COR-L47 (cell line): ENCODE measurements at places on chromosomes 7 and 10.

- no peak for DNase-seq
Observed at GRCh38 chr7:32539366-32539765, 44.1 kb downstream of the AVL9 start.

DNA sequence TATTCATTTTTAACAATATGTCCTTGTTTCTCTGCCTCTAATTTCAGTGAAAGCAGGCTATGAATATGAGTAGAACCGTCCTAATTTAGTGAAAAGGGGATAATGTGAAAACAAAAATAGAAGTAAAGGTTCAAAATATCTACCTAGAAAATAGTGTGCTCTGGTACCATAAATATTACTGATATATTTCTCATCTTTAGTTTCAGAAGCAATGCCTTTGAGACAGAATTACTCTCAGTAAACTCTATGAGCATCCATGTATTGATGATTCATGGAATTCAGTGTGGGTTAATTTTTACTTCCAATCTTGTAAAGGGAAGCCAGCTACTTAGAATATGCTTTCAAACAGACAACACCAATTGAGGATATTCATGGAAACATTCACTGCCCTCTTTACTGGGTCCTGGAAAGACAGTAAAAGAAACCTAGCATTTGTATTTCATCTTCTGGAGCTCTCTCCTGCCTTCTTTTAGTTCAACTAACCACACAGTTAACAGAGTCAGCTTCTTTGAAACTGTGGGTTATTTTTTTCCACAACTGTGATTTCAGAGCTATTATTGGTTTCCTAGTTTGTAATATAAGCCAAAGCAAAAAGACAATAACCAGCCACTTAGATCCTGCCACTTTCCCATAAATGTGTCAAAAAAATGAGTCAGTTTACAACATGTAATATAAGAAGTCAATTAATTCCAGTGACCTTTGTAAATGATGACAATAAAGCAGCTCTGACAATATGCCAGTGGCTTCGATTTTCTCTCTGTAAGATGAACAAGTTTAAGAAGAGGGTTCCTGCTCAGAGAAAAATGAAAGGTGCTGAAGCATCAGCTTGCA, 1.7 kb downstream of the LRRN3 start:
- peak; percentile 5 for DNase-seq

- DNase-seq: no peak
Observed at GRCh38 chr10:112815269-112816032, 134.6 kb upstream of the TCF7L2 start.

DNA sequence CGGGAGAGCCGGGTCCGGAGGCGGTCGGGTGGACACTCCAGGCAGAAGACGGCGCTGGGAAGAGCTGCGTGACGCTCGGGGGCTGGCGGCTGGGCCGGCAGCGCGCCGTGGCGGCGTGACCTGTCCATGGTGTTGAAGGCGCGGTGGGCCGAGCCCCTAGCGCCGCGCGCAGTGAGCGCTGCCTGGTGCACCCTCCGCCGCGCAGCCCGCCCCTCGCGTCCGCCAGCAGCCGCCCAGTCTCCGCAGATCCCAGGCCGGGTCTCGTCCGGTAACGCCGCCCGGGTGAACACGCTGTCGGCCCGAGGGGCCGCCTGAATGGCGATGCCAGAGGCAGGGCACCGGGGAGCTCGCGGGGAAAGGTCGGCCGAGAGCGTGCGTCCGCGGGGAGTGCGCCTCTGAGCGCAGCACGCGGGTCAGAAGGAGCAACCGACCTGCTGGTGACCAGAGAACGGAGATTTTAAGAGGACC, 657 bp upstream of the TMEM178B start:
- peak; percentile 11 for DNase-seq

- no peak for DNase-seq
Observed at GRCh38 chr7:13320333-13320732, 632.9 kb downstream of the ARL4A start.

DNA sequence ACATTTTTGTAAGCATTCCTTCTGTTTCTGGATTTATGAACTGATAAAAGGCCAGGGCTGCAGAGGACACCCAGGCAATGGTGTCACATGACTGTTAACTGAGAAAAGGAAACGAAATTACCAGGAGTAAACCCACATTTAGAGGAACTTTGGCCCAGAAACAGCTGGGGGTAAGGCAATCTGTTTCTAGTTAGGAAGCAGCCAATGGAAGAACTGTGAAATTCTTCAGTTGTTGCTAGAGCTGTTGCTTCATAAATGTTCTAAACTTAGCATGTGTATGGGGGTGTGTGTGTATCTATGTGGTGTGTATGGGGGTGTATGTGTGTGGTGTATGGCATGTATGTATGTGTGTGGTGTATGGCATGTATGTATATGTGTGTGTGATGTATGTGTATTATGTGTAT, 11.8 kb upstream of the PDCD4 start:
- no peak for DNase-seq

- no peak for DNase-seq
Observed at GRCh38 chr10:28796606-28797512, 119.5 kb downstream of the BAMBI start.

DNA sequence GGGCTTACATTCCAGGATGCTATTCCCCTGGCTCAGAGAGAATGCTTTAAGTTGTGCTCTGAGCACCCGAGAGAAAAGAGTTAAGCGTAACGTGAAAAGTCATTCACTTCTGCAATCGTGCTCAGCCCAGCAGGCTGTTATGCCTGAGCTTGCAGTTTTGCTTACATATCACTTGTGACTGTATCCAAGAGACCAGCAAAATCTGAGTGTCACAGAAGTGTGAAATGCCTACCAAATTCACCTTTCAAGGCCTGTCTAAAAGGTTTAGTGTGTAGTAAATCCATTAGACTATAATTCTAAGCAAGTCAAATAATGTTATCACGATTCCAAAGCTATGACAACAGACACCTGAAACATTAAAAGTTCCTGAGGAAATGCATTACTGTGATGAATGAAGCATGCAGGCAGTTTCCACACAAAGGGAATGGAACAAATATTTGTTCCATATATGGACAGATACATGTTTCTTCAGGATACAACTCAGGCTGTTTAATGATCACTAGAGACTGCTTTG, 20.1 kb downstream of the ITGB1 start:
- no peak for DNase-seq

DNA sequence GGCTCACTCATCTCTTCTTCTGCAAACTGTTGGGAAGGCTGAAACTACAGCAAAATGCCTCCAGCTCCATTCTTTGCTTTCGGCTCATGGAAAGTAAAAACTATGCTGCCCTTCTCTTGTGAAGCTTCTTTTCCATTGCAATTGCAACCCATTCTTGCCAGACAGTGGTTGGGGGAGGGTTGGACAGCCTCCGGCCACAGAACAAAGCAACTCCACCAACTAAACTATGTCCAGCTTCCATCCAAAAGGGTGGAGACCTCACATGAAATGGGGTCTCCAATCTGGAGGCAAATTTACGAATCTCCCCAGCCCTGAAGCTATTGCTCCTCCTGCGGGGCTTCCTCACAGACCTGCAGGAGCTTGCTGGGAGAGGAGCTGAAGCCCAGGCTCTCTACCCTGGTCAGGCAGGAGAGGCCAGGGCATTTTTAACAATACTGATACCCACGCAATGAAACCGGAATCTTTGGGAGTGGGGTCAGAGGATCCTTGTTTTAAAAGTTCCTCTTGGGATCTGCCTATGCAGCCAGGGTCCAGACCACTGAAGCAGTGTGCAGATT, 549 bp downstream of the GPNMB start:
- DNase-seq: no peak

- no peak for DNase-seq
Observed at GRCh38 chr7:88457320-88457719, 150.6 kb upstream of the STEAP4 start.

DNA sequence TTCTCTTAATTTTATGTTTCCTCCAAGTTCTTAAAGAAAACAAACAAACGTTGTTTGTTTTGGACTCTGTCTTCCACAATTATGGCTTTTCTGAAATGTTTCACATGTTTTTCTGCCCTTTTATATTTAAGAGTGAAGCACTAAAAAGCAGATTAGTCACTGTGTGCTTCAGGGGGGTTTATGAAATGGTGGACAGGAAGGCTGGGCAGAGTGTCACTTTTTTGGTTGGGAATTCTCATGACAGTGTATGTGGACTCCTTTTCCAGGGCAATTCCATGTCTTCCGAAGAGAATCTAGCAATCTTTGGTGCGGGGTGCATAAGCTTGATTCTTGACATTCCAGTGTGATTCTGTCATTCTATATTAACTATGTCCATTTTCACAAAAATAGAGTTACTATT, 669.4 kb downstream of the PARD3 start:
- DNase-seq: no peak

DNA sequence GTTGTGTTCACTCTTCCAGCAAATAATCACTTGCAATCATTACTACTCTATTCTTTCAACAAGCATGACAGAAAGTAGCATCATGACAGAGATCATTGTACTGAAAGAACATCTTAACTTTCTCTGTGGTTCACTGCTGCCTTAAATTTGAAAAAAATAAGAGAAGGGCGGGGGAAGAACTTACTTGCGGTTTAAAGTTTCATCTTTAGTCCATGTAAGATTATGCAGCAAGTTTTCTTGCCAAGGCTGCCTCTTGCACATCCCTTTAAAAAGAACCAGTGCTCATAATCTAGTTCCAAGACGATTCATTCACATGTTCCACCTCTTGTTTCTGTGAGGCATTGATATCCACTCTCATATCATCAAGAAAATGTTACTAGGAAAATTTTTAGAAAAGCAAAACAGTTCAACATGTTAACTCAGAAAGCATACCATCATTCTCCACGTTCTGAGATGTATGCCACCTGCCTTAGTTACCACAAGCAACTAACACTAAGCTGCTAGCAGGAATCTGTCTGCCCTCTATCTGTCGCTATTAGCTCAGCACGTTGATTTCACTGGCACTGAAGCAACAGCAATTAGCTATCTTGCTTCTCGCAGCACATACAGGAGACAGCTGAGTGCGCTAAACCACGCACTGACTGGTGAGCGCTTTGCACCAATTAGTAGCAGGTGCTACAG, at the start of gene PCDH15:
PCDH15 (minus strand) TSS at position 491 of the 681 bp plus-strand sequence. CDS start 136,969 bp downstream, outside the sequence.
- peak; percentile 92 for DNase-seq

GRCh38 chr7:51366930-51367613, 50.5 kb upstream of the COBL start:
- DNase-seq: peak; percentile 43

- no peak for DNase-seq
Observed at GRCh38 chr7:66237906-66238772, 33.0 kb downstream of the TPST1 start.

DNA sequence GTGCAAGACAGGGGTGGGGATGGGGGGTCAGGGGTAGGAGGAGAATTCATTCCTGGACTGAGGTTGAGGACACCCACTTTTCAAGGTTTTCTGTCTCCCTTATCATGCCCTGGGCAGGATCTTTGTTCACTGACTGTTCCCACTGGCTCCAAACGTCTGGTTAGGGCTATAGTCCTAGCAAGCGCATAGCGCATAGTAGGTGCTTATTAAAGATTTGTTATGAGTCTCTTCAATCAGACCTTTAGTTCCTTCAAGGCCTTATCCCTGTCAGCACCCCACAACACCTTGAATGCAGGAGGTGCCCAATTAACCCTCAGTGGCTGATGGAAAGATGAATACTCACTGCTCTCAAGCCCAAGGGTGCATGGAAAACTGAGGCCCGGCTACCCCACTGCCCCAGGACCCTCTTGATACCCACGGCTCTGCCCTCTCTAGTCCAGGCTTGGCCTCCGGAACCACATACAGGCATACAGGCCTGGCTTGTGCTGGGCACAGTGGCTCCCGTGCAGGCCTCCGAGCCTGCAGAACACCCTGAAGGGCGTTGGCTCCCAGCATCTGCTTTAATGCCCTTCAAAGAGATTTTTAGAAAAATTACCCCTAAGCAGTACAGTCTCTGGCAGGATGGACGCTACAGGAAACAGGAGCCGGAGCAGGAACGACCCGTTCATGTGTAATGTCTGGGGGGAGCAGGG, 177.7 kb downstream of the SH3PXD2A start:
- DNase-seq: no peak

DNA sequence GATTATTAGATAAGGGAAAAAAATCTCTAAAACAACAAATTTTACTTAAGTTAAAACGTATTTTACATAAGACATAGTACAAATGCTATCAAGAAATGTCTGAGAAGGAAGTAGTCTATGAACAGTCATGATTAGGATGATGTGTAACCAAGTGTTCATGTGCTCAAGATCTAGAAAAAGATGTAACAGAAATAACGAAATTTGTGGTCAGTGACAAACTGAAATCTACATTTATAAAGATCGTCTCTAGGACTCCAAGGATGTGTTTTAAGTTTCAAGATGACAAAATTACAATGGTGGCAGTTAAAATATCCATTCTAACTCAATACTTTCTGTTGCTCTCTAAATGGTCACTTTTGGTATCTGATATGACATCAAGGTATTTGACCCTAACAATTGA, 17.2 kb downstream of the PPP3CB start:
- no peak for DNase-seq

GRCh38 chr7:128887169-128888038, 23.1 kb downstream of the KCP start:
- no peak for DNase-seq

- peak; percentile 80 for DNase-seq
Observed at GRCh38 chr7:48875045-48875916, 49.1 kb upstream of the CDC14C start.

- DNase-seq: no peak
Observed at GRCh38 chr7:38102507-38102906, 75.5 kb upstream of the STARD3NL start.

- no peak for DNase-seq
Observed at GRCh38 chr10:71801361-71801760, 28.0 kb upstream of the VSIR start.

GRCh38 chr10:119466655-119467054, 75.9 kb downstream of the RGS10 start:
- DNase-seq: no peak

DNA sequence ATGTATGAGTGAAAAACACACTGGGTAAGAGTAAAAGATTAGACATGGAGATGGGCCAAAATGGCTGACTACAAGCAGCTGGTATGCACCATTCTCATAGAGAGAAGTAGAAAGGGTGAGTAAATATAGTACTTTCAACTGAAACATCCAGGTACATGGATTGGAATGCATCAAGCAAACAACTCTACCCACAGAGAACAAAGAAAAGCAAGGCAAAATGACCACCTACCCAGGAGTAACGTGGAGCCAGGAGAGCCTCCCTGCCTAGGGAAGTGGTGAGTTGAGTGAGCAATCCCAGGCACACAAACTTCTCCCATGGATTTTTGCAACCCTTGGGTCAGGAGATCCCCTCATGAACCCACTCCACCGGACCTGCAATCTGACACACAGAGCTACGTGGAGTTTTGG, 212.8 kb downstream of the PTN start:
- no peak for DNase-seq

DNA sequence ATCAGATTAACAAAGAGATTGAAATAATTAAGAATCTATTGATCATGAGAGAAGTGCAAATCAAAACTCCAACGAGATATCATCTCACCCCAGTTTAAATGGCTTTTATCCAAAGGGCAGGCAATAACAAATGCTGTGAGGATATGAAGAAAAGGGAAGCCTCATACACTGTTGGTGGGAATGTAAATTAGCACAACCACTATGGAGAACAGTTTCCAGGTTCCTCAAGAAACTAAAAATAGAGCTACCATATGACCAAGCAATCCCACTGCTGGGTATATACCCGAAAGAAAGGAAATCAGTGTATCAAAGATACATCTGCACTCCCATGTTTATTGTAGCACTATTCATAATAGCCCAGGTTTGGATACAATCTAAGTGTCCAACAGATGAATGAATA, 13.8 kb downstream of the FGL2 start:
- no peak for DNase-seq

GRCh38 chr10:100518761-100519241, 860 bp downstream of the SEC31B start:
- peak; percentile 13 for DNase-seq
